ENCODE measurements at places on chromosomes 3 and 15.

GRCh38 chr3:150148227-150148626 is 177.5 kb upstream of the PFN2 start:
- DNase-seq, result no peak

GRCh38 chr3:143004823-143005222 is 3.5 kb downstream of the U2SURP start:
- DNase-seq, result no peak

DNA sequence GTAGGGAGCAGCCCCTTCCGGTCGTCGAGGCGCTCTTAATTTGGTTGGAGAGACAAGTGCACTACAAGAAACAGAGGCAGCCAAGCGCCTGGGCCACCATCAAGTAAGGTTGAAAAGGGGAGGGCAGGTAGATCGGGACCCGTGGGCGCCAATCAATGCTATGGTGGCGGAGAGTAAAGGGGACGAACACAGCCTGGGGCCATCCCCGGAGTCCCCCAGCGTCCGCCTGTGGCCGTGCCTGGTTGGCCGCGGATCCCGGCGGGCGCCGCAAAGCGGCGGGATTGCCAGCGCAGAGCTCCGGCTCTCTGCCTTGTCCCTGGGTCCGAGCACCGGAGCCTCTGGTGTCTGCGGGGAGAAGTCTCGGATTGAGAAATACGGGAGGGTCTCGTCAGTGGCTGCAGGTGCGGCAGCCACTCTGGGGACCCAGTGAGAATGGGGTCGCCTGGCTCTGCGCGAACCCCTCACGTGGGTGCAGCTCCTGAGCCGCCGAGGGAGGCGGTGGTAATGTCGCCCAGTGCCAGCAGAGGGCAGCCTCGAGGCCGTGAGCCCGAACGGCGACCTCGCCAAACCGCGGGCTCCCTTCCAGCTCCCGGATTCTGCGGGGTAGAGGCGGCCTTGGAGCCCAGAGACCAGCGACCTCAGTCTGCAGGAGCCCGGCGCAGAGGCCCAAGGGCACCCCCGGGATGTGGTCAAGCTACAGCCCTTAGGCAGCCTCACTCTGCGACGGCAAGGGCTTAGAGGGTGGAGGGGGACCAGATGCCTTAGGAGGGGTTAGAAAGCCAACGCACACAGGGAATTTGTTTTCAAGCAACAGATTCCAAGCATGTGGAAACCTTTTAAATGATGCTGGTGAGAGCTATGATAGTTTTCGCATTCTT is 10.8 kb downstream of the FOXL2 start:
- peak; percentile 62 for DNase-seq

DNA sequence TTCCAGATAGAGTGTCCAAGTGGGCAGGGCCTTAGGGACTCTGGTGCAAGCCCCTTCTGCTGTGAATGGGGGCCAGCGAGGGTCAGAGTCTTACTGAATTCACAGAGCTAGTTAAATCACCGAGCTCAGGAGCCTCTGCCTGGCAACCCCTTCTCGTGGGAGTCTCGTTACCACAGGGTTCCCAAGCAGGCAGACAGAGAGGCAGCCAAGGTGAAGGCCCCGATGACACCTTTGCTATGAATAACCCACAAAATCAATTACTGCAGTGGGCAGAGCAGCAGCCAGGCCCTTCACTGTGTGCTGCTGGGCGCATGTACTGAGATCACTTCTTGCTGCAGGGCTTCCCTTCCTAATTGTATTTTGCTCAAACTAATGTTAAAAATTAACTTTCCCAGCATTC is 56.9 kb downstream of the SPSB4 start:
- DNase-seq, result no peak

GRCh38 chr15:70067681-70068080 is 30.0 kb downstream of the TLE3 start:
- DNase-seq, result no peak

DNA sequence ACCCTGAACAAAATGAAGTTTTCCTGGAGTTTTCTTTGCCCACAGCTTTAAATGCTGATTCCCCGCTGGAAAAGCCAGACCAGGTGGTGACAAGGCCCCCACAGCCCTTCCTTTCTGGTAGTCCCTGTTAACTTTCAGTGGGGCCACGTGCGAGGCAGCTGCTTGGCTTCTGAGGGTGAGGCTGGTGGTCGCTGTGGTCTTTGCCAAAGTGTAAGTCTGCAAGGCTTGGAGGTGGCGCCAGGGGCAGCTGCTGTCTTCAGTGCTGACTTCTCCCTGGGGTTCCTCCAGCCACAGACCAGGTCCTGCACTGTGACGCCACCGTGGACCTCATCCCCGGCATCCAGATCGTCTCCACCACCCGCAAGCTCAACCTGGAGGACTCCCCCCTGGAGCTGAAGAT is 54.1 kb upstream of the TAMM41 start:
- DNase-seq, result no peak

GRCh38 chr3:41317718-41318117 is 118.4 kb downstream of the CTNNB1 start:
- no peak for DNase-seq

DNA sequence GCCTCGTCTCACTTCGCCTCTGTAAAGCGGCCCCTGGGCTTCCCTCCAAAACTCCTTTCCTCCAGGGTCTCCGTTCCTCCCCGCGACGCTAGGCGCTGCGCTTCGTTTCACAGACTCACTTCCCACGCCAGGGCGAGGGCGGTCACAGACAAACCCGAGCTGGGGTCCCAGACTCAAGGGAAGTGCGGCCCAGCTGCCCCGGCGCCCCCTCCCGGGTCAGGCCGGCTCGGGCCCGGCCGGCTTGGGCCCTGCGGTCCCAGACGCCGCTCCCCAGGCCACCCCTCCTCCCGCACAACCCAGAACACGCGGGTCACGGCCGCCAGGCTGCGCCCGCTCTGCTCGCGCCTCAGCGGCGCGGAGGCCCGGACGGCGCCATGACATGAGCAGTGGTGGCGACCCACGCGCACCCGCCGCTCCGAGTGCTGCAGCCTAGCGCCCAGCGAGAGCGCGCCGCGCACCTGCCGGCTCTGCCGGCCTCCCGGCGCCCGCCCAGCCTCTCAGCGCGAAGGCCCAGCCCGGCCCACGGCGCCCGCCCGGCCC is 547 bp downstream of the NUP210 start:
- DNase-seq, result peak; percentile 51

DNA sequence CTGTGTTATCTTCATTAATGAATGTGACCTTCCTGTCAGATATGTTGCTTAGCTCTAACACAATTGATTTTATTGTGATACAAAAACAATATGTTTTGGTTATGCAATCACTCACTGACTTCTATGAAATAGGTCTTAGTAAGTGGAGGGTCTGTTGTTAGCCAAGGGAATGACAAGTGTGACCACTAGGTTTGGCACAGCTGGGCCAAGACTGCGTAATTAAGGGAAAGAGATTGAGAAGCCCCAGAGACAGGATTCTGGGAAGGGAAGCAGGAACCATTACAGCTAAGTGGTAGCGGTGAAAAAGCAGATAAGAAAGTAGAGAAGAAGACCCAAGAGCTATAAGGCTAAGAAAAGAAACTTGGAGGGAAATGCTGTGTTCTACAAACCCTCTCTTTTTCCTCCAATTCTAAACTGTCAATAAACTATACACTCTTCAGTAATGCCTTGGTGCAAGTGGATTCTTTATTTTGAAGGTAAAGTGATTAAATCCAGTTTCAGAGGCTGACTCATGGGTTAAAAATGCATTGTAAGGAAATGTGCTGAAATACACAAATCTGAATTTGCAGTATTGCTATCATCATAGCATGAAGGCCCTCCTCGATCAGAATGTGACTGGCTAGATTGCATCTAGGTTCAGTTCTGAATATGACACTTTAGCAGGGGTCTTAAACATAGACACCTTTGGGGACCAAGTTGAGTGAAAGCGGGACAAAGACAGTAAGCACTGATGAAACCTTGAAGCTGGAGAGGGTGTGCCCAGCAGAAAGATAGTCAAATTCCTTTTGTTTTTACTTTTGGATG is 26.1 kb downstream of the KCNMB2 start:
- no peak for DNase-seq

DNA sequence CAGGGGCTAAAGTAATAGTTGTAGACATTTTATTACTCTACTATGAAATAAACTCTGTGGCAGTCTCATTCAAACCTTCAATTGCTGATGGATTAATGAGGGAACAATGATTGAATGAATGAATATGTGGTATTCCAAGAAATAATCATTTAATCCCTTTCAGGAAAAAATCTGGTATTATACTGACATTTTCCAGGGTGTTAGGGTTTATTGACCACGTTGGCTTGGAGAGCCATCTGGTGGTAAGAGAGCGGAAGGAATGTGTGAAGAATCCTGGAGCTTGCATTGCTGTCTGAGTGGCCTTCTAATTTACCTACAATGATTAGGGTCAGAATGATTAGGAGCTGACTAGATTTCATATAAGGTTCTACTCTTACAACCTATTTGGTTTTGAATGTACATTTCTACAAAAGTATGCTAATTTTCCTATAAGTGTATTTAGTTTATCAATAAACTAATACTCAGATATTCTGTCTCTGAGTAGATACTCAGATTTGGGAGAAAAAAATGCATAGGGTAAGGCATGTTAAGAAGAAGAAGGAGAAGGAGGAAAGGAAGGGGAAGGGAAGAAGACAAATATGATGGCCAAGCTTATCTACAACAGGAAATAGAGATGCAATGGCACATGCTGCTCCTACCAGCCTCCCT is 249.9 kb downstream of the ROBO1 start:
- no peak for DNase-seq

- no peak for DNase-seq
Measured at GRCh38 chr15:91887921-91888373, 34.4 kb downstream of the SLCO3A1 start.

GRCh38 chr15:57015897-57016296 is 97.5 kb downstream of the TCF12 start:
- DNase-seq, result no peak

DNA sequence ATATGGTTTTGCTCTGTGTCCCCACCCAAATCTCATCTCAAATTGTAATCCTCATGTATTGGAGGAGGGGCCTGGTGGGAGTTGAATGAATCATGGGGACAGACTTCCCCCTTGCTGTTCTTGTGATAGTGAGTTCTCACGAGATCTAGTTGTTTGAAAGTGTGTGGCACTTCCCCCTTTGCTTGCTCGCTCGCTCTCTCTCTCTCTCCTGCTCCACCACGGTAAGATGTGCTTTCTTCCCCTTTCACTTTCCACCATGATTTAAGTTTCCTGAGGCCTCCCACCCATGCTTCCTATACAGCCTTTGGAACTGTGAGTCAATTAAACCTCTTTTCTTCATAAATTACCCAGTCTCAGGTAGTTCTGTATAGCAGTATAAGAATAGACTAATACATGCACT is 60.7 kb downstream of the GSK3B start:
- no peak for DNase-seq

- DNase-seq, result no peak
Measured at GRCh38 chr15:98547275-98547674, 101.1 kb upstream of the IGF1R start.

DNA sequence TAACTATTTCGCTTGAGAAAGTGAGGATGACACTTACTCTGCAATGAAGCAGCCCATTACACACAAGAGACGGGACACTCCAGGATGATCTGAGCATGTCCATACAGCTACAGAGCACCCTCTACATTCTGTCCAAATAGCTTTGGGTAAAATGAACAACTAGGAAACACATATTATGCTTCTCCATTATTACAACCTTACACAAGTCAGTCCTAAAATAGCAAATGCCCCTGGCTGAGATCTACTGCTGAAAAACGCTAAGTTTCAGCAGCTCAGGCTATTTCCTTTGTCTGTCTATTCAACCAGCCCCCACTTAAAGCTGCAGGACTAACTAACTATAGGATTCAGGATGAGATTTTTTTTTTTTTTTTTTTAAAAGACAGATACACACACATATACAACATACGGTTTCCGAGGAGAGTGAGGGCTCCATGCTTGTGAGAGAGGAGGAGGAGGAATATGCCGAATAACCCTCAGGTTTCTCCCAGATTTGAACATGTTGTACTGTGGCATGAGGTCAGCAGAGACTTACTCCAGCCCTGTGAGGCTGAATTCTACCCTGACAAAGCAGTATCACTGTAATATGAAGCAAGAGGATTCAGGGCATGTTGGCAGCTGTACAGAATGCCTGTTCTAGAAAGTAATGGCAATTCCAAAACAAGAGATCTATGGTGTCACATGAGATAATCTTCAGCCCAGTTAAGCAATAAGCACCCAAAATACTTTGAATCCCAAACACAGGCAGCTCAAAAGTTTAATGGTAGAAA is 117.3 kb upstream of the PLXND1 start:
- no peak for DNase-seq

DNA sequence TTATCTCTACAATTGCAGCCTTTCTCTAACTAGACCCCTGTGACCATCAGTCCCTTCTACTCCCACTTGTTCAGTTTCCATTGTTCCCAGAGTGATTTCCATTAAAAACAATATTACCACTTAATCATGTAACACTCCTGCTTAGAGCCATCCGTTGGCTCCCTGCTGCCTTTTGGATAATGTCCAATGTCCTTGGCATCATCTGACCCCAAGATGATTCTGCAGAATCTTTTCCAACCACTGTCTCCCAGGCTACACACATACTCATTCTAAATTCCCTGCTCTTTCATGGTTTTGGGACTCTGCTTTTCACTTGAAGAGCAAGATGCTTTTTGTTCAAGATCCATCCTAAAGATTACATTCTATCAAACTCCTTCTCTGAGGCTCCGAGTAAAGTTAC is 7.1 kb downstream of the KCNH8 start:
- DNase-seq, result no peak

- DNase-seq, result no peak
Measured at GRCh38 chr3:54372232-54372631, 249.9 kb downstream of the CACNA2D3 start.

DNA sequence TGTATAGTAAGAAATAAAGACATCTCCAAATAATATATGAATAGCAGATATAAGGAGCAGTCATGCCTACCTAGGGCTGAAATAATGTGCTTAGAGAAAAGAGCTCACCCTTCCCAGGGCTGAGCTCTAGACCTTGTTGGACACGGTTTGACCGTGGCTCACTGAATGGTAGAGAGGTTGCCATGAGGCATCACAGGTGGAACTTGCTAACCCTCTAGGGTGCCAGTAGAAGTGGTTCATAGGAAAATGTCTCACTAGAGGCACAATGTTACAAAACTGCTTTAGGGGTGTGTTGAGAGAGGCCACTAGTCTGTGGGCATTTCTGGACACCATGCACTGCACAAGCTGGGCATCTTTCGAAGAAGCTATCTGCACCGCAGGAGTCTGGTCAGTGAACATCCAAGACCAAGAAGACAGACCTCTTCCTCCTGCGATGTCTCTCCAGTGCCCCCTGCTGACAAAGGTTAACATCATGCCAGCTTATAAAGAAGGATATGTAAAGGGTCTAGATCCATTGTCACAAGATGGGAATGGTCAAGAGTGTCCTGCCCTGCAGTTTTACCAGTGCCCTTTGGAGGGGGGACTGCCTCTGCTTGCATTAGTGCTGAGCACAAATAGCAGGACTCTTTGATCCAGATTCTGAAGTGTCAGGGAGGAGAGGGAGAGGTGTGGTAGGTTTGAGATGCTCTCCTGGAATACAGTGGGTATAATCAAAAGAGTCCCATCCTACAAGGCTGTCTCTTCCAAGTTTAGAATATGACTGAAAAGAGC is 266.8 kb downstream of the ZNF385D start:
- DNase-seq, result no peak

GRCh38 chr3:10248984-10249748 is 907 bp downstream of the TATDN2 start:
- DNase-seq, result peak; percentile 41

GRCh38 chr15:68463444-68463843 is 31.5 kb upstream of the ITGA11 start:
- no peak for DNase-seq

- no peak for DNase-seq
Measured at GRCh38 chr3:151009981-151010380, 37.5 kb upstream of the CLRN1 start.

GRCh38 chr15:42121021-42121420 is 26.7 kb upstream of the PLA2G4D start:
- DNase-seq, result no peak
